Activated naive CD8-positive, alpha-beta T cell treated with anti-CD3 and anti-CD28 coated beads for 36 hours (primary cell): ENCODE measurements at places on chromosomes 12 and 14. TPM values are rescaled to one million over a fixed set of nuclear protein-coding genes. Genes with fewer than 3 reads are reported as not detected.

DNA sequence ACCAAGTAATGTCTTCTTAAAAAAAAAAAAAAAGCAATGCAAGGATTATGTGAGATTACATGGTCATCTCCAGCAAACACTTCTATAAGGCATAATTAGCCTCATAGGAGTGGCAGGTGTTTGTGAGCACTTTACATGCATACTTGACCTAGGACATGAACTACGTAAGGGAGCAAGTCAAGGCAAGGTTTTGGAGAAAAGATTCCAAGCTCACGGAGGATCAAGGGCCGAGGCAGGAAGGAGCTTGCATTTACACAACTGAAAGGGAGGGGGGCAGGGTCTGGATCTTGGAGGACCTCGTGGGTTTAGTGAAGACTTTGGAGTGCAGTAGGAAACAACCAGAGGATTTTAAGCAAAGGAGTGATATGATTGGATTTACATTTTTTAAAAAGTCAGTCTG, 112.5 kb downstream of the CCER1 start:
- no peak overlapping the region for H3K4me3 ChIP-seq
- no peak overlapping the region for H3K27ac ChIP-seq

KRT85 gene
- not detected for total RNA-seq

MGP gene
- not detected for total RNA-seq

DNA sequence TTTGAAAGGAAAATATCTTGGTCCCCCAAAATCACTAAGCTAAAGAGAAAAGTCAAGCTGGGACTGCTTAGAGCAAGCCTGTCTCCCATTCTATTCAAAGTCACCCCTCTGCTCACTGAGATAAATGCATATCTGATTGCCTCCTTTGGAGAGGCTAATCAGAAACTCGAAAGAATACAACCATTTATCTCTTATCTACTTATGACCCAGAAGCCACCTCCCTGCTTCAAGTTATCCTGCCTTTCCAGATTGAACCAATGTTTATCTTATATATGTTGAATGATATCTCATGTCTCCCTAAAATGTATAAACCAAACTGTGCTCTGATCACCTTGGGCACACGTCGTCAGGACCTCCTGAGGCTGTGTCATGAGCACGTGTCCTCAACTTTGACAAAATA, 14.6 kb upstream of the CCDC196 start:
- no peaks in the 10 kb centered on the region for H3K27me3 ChIP-seq
- H3K4me1 ChIP-seq = no peaks in the 10 kb centered on the region
- H3K4me3 ChIP-seq = no peak overlapping the region
- no peak overlapping the region for H3K27ac ChIP-seq
- no peak for DNase-seq

DNA sequence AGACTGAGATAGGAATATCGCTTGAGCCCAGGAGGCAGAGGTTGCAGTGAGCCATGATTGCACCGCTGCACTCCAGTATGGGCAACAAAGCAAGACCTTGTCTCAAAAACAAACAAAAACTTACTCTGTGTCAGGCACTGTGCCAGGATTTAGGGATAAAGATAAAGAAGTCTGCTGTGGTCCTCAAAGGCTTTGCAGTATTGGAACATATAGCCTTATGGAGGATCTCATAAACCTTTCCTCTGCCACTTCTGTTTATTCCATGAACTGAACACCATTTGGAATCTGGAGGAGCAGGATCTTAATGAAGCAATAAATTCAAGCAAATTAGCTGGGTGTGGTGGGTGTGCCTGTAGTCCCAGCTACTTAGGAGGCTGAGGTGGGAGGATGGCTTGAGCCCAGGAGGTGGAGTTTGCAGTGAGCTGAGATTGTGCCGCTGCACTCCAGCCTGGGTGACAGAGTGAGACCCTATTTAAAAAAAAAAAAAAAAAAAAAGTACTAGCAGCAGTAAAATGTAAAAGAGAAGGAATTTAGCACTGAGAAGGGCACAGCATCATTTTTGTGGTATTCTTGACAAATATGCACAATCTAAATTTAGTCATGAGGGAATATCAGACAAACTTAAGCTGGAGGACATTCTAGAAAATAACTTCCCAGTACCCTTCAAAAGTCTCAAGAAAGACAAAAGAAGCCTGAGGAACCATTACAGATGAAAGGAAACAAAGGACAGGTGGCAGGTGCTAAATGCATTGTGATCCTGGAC, 27.1 kb downstream of the BMAL2 start:
- H3K27ac ChIP-seq = no peak overlapping the region
- no peaks in the 10 kb centered on the region for H3K36me3 ChIP-seq
- no peak overlapping the region for H3K4me3 ChIP-seq
- peaks cover 38% of the 10 kb centered on the region for H3K27me3 ChIP-seq

CLEC2A gene
- total RNA-seq = not detected

GRCh38 chr14:79413734-79414428, 797.4 kb downstream of the DIO2 start:
- no peaks in the 10 kb centered on the region for H3K27me3 ChIP-seq
- no peak overlapping the region for H3K4me3 ChIP-seq

GRCh38 chr12:11832093-11832492, 182.6 kb downstream of the ETV6 start:
- DNase-seq = no peak
- peaks cover 19% of the 10 kb centered on the region for H3K36me3 ChIP-seq
- H3K27me3 ChIP-seq = no peaks in the 10 kb centered on the region
- H3K4me1 ChIP-seq = peaks cover 45% of the 10 kb centered on the region
- H3K27ac ChIP-seq = no peak overlapping the region
- no peak overlapping the region for H3K4me3 ChIP-seq

MOK gene
- 6.5 TPM for total RNA-seq

PEX5 gene
- 40.3 TPM for total RNA-seq

GRCh38 chr14:104795781-104796686, 486 bp upstream of the AKT1 start:
- no peaks in the 10 kb centered on the region for H3K36me3 ChIP-seq
- H3K4me1 ChIP-seq = peaks cover 30% of the 10 kb centered on the region
- peaks cover 10% of the 10 kb centered on the region for H3K27me3 ChIP-seq
- peak; percentile 62 for DNase-seq
- peak overlapping the region; percentile 69 for H3K4me3 ChIP-seq
- peak overlapping the region; percentile 65 for H3K27ac ChIP-seq

GRCh38 chr12:29711381-29711780, 72.4 kb downstream of the TMTC1 start:
- H3K36me3 ChIP-seq = no peaks in the 10 kb centered on the region
- no peak overlapping the region for H3K4me3 ChIP-seq
- H3K4me1 ChIP-seq = no peaks in the 10 kb centered on the region
- no peak overlapping the region for H3K27ac ChIP-seq
- DNase-seq = no peak
- H3K27me3 ChIP-seq = no peaks in the 10 kb centered on the region

EMP1 gene
- total RNA-seq = 4.4 TPM

MYF5 gene
- total RNA-seq = not detected

DNA sequence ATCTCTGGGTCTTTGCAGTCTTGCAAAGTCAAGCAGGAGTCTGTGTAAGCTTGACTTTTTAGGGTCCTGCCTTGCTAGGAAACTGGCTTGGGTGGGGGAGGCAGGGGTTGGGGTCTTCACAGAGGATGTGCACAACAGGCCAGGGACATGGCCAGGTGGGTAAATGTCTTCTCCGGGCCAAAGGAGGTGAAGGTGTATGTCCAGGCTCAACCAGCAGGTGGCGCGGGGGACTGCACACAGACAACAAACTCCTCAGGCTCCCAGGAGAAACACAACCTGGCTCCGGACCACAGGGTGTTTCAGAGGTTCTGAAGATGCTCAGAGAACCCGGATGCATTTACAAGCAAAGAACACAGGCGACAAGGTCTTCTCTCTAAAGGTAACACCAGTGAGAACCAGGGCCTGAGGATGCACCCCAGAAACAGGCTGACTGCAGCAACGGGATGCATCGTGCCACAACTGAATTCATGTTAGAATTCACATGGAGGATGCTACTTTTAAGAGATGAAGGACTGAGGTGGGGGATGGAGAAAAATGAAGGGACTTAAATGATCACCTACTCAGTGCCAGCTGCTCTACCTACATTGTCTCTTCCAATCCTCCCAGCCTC, 56.0 kb downstream of the PLEKHG3 start:
- peaks cover 4% of the 10 kb centered on the region for H3K4me1 ChIP-seq
- H3K36me3 ChIP-seq = no peaks in the 10 kb centered on the region
- no peak overlapping the region for H3K27ac ChIP-seq

GRCh38 chr14:56860441-56860840, 50.2 kb upstream of the OTX2 start:
- no peaks in the 10 kb centered on the region for H3K4me1 ChIP-seq
- H3K36me3 ChIP-seq = no peaks in the 10 kb centered on the region
- peaks cover 33% of the 10 kb centered on the region for H3K27me3 ChIP-seq
- no peak overlapping the region for H3K4me3 ChIP-seq
- no peak for DNase-seq
- no peak overlapping the region for H3K27ac ChIP-seq

TMPRSS12 gene
- total RNA-seq = not detected

PRH1 gene
- 7.3 TPM for total RNA-seq

DNA sequence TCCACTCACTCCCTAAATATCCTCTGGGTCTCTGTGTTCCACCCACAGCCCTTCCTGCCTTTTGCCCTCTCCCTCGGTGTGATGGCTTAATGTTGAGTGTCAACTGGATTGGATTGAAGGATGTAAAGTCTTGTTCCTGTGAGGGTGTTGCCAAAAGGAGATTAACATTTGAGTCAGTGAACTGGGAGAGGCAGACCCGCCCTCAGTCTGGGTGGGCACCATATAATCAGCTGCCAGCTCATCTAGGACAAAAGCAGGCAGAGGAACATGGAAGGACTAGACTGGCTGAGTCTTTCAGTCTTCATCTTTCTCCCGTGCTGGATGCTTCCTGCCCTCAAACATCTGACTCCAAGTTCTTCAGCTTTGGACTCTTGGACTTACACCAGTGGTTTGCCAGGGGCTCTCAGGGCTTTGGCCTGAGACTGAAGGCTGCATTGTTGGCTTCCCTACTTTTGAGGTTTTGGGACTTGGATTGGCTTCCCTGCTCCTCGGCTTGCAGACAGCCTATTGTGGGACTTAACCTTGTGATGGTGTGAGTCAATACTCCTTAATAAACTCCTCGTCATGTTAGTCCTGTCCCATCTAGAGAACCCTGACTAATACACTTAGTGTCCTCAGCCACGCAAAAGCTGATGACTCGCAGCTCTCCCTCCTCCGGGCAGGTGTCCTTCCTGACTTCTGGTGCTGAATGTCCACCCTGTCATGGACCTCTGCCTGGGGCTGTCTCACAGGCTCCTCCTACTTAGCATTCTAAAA, 5.9 kb downstream of the DGLUCY start:
- peaks cover 63% of the 10 kb centered on the region for H3K36me3 ChIP-seq
- no peak overlapping the region for H3K4me3 ChIP-seq
- no peaks in the 10 kb centered on the region for H3K27me3 ChIP-seq
- no peak for DNase-seq
- peak overlapping the region; percentile 12 for H3K27ac ChIP-seq
- peaks cover 56% of the 10 kb centered on the region for H3K4me1 ChIP-seq

DNA sequence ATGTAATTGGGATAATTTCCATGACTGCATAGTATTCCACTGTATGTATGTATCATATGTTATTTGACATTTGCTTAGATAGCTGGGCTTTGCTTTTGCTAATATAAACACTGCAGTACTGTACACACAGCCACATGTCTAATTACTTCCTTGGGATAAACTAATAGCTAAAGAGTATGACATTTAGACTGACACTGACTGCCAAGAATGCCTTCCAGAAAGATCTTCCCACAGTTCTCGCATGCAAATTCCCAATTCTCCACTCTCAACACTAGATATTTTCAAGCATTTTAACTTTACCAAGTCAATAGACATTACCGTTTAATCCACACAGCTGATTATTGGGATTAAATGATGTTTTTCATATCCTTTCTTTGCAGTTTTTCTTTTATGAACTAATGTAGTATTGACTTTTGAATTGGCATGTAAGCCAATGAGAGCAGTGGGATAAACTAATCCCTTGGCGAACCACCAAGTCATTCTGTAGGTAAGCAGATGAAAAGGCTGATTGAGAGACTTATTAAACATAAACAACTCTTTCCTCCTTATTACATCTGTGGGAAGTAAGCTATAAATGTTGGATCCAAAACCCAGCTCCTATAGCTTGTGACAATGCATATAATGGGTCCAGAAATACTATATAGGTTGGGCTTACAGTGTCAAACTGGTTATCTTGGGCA, 55.5 kb downstream of the STON2 start:
- DNase-seq = no peak
- H3K27ac ChIP-seq = no peak overlapping the region
- no peaks in the 10 kb centered on the region for H3K36me3 ChIP-seq
- peaks cover 6% of the 10 kb centered on the region for H3K27me3 ChIP-seq
- H3K4me3 ChIP-seq = no peak overlapping the region

DNA sequence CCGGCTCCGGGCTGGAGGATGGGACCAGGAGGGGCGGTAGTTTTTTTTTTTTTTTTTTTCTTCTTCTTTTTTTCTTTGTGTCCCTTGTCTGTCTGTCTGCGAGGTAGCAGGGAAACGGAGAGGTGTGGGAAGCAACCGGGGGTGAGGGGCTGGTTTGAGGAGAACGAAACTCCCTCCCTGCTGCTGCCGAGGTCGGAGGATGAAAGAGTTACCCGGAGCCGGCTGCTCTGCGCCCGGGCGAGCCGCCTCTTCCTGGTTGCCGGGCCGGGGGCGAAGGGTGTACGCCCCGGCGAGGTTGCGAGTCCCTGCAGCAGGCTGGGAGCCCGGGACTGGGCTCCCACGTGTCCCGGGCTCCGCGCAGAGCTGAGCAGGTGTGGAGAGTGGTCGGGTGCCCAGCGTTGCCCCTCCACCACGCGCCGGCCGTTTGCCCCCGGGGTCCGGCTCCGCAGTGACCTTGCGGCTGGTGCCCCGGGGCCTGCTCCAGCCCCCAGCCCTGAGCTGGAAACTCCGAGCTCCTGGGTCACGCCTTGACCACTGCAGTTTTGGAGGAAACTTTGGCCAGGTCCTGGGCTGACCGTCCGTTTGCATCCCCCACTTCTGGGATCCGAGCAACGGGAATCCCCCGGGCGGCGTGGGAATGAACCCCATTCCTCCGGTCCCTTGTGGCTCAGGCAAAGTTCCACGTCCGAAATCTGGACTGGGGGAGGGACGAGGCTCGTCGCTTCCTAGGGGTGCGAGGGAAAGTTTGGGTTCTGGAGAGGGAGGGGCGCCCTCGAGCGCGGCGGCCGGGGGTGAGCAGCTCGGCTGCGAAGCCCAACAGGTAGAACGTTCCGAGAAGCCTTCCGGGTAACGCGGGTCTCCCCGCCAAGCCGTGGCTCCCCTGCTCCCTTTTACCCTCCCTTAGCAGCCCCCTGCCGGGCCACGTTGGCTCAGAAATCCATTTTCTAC, 1.3 kb downstream of the CHST11 start:
- H3K4me3 ChIP-seq = peak overlapping the region; percentile 95
- H3K36me3 ChIP-seq = peaks cover 3% of the 10 kb centered on the region
- peaks cover 46% of the 10 kb centered on the region for H3K4me1 ChIP-seq
- H3K27me3 ChIP-seq = no peaks in the 10 kb centered on the region
- DNase-seq = peak; percentile 68

- no peaks in the 10 kb centered on the region for H3K4me1 ChIP-seq
- H3K4me3 ChIP-seq = no peak overlapping the region
- DNase-seq = no peak
- H3K27ac ChIP-seq = no peak overlapping the region
Measured at GRCh38 chr14:29220072-29220471, 453.5 kb downstream of the FOXG1 start.

DAO gene
- not detected for total RNA-seq
